Dermis blood vessel endothelial cell (primary cell): ENCODE measurements at places on chromosomes 16 and 17. TPM values are rescaled to one million over a fixed set of nuclear protein-coding genes. Genes with fewer than 3 reads are reported as not detected.
A peak's percentile ranks its signal among the peaks of the same experiment; 100 is the strongest.

Gene FOXC2
- 2.2 and 8.1 TPM in 2 replicates for total RNA-seq

Gene GDPD1
- 1.6 and 3.1 TPM in 2 replicates for total RNA-seq

Gene PPY
- total RNA-seq: not detected in 2 replicates

Gene HOXB3
- total RNA-seq: 9.5 and 11.9 TPM in 2 replicates

Gene KLHL10
- 0.05 TPM in 1 of 2 replicates, not detected in the other for total RNA-seq

GRCh38 chr17:42979511-42980273 lies at the start of gene PTGES3L:
TSS of gene PTGES3L (minus strand) at chr17:42980080. CDS start at chr17:42980053, 27 bp downstream.
- DNase-seq: peak; percentile 58

- no peak for DNase-seq
Measured at GRCh38 chr17:53470626-53471025, 352.1 kb upstream of the KIF2B start.

- no peak for DNase-seq
Measured at GRCh38 chr17:27351759-27352158, 57.8 kb downstream of the WSB1 start.

- DNase-seq: peak; percentile 63
Measured at GRCh38 chr17:40190197-40191021, 13.1 kb downstream of the RAPGEFL1 start.

DNA sequence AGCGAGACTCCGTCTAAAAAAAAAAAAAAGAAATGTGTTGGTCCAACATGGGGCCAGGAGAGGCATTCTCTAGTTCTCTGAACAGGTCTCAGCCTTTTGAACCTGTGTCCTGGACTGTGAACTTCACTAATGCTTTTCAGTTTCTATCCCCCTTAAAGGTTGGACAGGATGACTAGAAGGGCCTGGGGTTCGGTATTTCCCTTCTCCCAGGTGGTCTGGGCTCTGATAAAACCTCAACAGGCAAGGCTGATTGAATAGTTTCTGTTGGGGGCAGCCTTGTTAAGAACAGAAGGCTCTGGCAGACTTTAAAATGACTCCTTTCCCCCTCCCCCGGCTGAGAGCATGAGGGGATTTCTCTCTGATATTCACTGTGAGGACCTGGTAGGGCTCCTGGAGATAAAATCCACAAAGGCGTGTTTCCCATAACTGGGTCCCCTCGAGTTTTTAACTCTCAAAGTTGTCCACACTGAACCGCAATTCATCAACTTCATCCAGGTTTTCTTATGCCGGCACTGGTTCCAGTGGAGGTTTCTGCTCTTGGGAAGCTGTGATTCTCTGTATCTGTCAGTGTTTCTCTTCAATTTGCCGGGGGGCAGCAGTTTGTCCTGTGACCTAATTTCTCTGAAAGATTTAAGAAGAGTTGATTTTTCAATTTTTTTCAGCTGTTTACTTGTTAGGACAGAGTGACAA lies 91.3 kb downstream of the METRNL start:
- DNase-seq: no peak

DNA sequence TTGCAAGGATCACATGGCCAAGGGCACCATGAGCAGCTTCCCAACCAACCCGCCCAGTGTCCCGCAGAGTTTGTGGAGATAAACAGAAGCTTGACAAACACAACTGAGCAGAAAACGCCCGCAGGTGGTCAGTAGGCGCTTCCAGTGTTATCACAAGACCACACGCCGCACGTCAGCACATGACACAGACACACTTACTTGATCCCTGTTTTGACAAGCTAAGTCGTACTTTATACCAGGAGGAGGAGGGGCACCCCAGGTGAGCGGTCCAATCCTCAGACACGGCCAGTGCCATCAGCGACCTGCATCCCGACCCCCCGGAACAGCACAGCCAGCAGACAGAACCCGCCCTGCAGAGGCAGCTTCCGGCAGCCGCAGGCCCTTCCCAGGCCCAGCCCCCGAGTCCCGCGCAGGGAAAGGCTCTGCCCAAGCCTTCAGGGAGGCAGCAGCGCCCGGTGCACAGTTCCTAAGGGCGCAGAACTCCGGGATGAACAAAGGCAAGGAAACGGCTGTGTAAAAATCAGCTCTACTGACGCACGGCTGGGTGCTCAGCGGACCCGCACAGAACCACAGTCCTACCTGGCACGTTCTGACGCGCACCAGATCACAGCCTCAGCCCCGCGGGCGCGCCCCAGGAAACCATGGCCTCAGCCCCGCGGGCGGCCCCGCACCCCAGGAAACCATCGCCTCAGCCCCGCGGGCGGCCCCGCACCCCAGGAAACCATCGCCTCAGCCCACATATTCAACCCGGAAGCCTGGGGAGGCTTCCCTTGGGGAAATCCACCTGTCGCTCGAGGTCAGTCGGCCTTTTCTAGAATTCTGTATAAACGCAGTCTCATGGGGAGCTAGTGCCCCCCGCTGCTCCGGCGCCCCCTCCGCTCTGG lies 27.8 kb downstream of the AXIN1 start:
- peak; percentile 26 for DNase-seq

DNA sequence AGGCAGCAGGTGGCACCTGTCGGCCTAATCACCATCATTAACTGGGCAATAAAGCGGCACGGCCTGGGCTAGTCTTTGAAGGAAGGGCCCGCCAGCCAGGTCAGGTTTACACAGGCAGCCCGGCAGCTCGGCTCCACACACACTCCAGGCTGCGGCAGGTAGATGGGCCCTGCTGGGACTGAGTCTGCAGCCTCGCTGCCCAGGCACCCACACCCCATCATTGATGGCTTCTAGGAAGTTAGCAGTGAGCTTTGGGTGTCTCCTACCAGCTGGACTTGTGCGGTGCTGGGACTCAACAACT lies 6.8 kb upstream of the FOXN1 start:
- no peak for DNase-seq

DNA sequence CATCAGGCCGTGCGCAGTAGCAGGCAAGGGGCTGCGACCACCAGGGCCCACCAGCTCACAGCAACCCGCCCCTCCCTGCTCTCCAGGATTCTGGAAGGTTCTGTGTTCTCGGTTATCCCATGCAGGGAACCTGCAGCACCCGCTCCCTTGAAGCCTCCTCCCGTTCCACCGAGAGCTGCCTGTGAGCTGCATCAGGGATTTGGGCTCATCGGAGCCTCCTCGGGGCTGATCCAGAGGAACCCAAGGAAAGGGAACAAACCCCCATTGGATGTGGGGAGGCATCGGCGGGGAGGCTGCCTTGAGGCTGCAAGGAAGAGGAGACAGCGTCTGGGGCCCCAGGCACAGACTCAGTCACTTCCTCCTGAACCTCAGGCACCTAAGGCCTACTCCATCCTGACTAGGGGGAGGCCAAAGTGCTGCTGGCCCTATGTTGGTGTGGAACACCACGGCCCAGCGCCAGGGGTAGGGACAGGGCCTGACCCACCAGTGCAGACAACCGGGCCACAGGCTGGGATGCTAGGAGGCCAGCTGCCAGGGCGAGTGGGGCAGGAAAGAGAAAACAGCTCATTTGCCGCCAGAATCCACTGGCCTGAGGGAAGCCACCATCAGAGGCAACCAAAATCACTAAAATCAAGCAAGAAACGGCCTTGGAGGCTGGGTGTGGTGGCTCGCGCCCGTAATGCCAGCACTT lies 14.4 kb upstream of the LGALS3BP start:
- DNase-seq: no peak

GRCh38 chr16:77116856-77117255 lies 74.1 kb upstream of the MON1B start:
- DNase-seq: no peak

DNA sequence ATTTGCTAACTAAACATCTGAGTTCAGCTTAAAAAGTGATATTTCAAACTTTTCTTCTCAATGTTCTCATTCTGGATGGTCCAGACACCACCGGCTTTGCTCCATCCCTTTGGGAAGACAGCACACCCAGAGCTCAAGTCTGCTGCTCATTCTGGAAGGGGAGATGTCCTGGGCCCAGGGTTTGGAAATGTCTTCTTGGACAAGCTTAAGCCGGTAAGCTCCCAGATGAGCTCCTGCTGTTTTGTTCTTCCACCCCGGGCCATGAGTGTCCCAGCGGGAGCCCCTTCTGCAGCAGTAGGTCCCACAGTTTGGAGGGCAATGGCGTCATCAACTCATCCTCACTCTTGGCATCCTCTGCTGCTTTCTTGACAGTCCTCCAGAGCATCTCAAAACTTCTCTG lies 105.2 kb downstream of the TMEM100 start:
- no peak for DNase-seq

GRCh38 chr17:79377230-79377786 lies 233.5 kb downstream of the RBFOX3 start:
- no peak for DNase-seq

DNA sequence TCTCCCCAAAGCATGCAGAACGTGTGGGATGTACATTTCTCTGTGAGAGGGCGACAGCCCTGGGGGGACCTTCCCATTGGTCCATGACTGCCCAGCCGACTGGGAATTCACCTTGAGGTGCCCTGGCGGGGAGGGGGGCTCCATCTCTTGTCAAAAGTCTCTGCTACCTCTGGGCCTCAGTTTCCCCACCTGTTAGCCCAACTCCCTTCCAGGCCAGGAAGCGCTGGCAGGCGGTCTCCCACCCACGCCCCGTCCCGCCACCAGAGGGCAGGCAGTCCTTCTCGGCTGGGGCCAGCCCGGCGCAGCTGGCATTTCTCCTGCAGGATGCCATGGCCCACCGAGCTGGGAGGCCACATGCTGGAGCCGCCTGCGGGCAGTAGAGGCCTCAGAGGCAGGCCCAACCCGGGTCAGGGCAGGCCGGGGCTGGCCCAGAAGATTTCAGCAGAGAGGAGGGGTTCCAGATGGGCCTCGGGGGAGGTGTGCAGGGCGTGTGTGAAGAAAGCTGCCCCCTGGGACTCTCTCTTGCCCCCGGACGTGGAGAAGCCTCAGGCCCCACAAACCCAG lies 16.6 kb downstream of the CD7 start:
- peak; percentile 79 for DNase-seq

- DNase-seq: peak; percentile 91
Measured at GRCh38 chr17:77164483-77165091, 23.8 kb downstream of the SEC14L1 start.

GRCh38 chr17:2243953-2244352 lies 59.6 kb downstream of the SMG6 start:
- DNase-seq: no peak

GRCh38 chr16:75267631-75268264 lies 16.3 kb upstream of the BCAR1 start:
- DNase-seq: peak; percentile 74

GRCh38 chr16:55379371-55379770 lies 55.4 kb downstream of the IRX6 start:
- DNase-seq: no peak

- no peak for DNase-seq
Measured at GRCh38 chr16:55225972-55226542, 97.9 kb upstream of the IRX6 start.

DNA sequence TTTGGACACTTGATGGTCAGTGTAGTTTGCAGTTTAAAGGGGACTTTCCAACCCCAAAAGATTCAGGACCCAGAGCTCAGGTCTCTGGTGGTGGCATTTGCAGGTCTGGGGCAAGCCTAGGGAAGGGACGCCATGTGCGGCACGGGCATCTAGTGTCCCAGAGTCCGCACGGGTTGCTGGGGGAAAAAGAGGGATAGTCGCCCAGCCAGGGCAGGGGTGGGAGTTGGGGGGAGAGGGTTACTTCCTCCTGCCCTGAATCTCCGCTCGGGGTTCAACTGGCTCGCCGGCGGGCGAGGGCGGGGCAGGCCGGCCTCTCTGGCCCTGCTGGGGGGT lies 239 bp upstream of the CA7 start:
- no peak for DNase-seq

- no peak for DNase-seq
Measured at GRCh38 chr17:2188971-2189630, 114.5 kb downstream of the SMG6 start.

DNA sequence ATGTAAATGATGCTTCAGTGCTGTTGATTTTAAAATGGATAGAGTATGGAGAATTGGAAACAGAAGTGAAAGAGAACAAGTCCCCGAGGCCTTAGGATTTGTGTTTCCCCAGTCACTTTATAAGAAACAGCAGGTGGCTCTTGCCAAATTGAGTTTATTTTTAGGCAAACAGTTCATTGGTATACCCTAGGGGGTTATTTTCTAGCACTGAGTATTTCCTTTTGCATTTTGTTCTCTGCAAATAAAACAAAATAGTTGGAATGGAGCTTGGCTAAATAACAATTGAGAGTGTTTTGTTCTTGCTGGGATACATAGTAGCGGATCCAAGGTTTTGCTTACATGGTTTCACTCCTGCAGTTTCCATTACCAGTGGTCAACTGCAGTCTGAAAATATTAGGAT lies 591.1 kb upstream of the C16orf82 start:
- DNase-seq: no peak

DNA sequence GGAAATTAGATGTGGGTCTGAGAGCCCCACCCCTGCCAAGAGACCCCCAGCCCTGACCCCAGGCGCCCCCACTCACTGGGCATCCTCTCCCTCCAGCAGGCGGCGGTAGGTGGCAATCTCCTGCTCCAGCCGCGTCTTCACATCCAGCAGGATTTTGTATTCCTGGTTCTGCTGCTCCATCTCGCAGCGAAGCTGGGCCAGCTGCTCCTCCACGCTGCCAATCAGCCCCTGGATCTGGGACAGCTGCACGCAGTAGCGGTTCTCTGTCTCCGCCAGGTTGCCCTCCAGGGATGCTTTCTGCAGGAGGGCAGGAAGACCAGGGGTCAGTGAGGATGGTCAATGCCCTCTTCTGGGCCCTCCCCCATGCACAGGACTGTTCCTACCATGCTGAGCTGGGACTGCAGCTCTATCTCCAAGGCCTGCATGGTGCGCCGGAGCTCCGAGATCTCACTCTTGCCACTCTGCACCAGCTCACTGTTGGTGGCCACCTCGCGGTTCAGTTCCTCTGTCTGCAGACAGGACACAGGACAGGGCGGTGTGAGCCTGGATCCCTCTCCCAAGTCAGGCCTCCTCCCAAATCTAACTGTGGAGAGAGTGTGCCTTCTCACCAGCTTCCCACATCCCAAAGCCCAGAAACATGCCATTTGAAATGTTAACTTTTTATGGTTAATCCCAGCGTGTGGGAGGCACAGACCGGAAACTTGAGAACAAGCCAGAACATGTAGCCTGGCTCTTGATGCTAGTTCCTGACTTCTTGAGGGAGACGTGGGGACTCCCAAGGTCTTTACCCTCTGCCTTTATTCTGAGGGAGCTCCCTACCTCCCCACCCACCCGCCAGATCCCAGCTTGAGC lies 3.6 kb downstream of the KRT17 start:
- no peak for DNase-seq

DNA sequence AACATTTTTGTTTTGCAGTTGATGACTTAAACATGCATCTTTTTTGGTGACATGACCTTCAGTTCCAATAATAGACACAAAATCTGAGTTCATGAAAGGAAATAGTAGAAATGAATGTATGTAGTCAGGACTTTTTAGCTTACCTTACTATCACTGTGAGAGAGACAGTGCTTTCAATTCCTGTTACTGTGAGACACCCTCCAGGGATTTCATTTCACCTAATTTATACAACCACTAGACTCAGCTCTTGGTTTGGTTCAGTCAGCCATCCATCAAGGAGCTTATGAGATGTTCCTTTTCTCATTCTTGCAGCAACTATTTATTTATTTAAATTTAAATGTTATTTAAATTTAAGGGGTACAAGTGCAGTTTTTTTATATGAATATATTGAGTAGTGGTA lies 77.9 kb downstream of the MAP2K4 start:
- DNase-seq: no peak

DNA sequence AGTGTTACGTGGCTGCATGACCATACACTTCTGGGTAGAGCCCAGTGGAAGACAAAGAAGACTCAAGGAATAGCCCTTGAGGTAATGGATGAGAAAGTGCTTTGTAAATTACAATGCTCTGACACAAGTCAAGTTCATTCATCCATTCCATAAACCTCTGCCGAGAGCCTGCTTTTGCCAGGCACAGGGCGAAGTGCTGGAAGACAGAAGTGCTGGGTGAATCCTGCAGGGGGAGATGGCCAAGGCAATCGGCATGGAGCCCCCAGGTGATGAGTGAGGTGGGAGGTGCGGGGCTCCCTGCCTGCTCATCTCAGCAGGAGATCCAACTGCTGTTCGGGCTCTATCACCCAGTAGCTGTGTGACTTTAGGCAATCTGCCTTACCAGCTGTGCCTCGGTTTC lies 2.8 kb upstream of the SOCS3 start:
- DNase-seq: no peak
